Stimulated activated CD4-positive, alpha-beta T cell treated with anti-CD3 and anti-CD28 coated beads, Interleukin-15, amount 100 ng/mL, for 1 hour (primary cell): ENCODE measurements at places on chromosomes 12 and 14.

DNA sequence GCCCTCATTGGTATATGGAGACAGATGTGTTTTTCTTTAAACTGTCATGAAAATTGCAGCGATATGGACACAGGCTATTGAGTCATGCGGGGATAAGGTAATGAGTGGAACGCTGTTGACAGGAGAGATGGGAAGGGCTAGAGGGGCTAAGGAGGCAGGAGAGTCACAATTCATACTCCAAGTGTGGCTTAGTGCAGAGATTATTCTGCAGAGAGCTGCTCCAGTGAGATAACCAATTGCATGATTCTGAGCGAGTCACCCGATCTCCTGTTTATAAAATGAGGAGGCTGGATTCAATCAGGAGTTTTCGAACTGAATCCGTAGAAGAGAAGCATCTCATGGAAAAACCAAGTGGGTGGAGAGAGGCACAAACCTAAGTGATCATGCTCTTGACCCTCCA is 106.4 kb upstream of the PLEKHG7 start:
- no peak for DNase-seq

GRCh38 chr12:122860040-122860853 is 25.0 kb downstream of the HIP1R start:
- DNase-seq = peak; percentile 62

DNA sequence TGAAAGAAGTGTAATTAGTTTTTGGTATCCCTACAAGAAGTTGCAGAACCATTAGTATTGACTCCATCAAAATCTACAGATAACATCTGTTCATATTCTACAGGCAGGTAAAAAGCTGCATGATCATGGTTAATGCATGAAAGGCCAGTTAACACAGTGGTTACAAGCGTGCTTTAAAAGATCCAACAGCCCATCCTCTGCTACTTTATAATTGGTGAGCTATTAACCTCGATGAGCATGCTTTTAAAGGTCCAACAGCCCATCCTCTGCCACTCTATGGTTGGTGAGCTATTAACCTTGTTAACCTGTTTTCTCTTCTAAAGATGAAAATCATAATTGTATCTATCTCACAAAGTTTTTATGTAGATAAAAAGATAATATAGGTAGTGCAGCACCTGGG is 289.3 kb downstream of the DUSP6 start:
- no peak for DNase-seq

DNA sequence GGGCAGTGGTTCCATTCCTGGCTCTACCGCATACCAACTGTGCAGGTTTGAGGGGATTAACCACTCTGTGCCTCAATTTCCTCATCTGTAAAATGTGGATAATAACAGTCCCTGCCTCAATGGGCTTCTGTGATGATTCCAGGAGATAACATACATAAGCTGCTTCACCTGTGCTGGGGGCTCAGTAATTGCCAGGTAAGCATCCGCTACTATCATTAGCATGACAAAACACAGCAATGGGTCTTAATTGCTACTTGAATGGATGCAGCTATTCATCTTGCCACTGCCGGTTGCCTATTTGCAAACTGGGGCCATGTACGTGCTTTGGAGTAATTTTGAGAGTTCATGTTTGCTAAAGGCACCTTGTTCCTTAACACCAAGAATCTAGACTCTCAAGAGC is 132.6 kb downstream of the TMEM132D start:
- DNase-seq = no peak

GRCh38 chr12:113049976-113050742 is 6.4 kb upstream of the DTX1 start:
- DNase-seq = no peak
